H1 (cell line): ENCODE measurements at places on chromosomes 12 and 14.
A peak's percentile ranks its signal among the peaks of the same experiment; 100 is the strongest.

- no peak for DNase-seq
Observed at GRCh38 chr12:2016862-2017545, 12.7 kb upstream of the DCP1B start.

DNA sequence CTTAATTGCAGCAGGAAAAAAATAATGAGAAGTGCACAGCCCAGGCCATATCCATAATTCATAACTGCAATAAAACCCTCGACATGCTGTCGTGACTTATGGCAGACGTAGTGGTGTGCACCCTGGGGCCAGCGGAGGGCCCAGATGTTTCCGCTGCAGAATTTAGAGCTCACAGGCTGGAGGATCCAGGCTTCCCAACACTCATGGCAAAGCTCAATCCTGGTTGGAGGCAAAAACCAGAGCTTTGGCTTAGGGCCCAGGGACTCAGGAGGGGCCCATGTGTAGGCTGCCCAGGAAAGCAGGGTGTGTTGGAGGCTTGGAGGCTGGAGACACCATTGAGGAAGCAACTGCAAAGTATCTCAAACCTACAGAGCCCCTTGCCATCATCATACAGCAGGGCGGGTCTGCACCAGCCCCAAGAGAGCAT, 68.7 kb downstream of the SERPINA3 start:
- no peak for DNase-seq

GRCh38 chr14:50762001-50762930, 68.7 kb downstream of the NIN start:
- DNase-seq, result no peak

DNA sequence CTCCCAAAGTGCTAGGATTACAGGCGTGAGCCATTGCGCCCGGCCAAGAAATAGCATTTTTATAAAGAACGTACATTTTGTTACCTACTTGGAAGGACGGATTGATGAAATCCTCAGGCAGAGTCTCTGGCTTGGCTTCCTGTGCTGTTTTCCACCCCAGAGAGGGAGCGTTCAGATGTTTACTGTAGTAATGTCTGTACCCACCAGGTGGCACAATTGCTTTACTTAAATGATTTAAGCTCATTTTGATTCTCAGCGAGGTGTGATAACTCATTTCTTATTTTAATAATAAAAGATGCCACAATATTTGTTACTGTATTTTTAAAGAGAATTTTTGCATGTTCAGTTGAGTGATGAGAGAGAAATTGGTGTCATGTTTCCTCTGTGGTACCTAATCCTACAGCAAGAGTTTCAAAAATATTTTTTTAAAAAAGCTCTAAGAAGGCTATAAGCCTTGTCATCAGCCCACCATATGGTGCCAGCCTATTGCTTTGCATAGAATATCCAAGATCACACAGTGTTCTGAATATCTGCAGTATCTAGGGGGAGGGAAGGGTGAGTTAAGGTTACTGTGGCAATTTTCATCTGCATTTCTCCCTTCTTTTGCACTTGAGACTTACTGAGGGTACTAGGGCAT, 82.6 kb upstream of the TRAF3 start:
- DNase-seq, result peak; percentile 65

- DNase-seq, result no peak
Observed at GRCh38 chr12:112456029-112456428, 37.3 kb downstream of the PTPN11 start.

GRCh38 chr14:79627058-79627457, 584.2 kb downstream of the DIO2 start:
- no peak for DNase-seq

DNA sequence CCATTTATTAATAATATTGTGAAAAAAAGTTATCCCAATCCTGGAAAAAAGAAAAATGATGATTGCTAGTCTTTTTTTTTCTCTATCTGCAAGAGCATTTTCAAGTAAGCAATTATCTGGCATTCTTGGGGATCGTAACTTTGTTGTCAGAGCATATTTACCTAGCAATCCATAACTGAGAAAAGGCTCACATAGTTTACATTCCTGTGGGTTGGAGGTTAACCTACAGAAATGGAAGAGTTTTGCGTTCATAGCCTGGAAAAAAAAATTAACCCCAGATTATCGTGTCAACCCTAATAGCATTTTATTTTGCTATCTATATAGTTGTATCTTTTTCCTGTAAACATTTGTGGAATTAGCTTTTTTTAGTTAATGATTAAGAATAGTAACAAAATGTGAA, 292.3 kb downstream of the DAD1 start:
- DNase-seq, result no peak

GRCh38 chr14:61512026-61512834, 183.1 kb upstream of the HIF1A start:
- no peak for DNase-seq

- DNase-seq, result no peak
Observed at GRCh38 chr12:43113135-43113534, 438.9 kb downstream of the ADAMTS20 start.

DNA sequence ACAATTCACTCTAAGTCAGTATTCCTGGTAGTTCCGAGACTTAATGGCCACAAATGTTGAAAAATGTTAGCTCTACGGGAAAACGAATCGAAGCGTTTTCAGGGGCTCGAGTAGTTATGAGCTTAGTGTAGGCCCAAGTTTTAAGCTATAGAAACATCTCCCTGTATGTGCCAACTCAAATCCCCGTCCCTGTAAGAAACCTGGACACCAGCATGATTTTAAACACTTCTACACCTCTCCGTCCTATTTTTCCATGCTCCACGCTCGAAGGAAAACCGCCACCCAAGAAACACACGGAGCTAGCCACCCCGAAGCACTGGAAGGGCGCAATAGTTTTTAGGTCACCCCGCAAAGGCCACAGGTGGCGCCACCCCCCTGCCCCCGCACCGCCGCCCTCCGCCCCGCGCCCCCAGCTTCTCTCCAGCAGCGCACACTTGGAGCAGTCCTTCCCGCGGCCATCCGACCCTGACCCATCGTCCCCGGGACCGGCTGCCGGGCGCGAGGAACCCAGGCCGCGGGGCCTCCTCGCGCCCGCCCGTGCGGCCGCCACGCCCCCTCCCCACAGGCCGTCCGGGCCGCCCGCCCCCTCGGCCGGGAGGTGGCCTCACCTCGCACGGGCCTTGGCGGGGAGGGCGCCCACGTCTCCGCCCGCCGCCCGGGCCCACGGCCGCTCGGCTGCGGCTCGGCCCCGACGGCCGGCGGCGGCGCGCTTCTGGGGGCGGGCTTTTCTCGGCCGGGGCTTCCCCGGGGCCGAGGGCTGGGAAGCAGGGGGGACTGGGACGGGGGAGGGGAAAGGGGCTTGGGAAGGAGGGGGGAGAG, 522 bp downstream of the R3HDM2 start:
- peak; percentile 66 for DNase-seq

- DNase-seq, result no peak
Observed at GRCh38 chr12:67617629-67618028, 30.9 kb upstream of the DYRK2 start.

- no peak for DNase-seq
Observed at GRCh38 chr12:119746169-119746568, 78.2 kb downstream of the PRKAB1 start.

GRCh38 chr14:75941030-75941429, 40.8 kb downstream of the TGFB3 start:
- DNase-seq, result no peak

GRCh38 chr12:124222368-124223245, 72.3 kb upstream of the RFLNA start:
- no peak for DNase-seq

GRCh38 chr14:81826081-81826480, 292.4 kb upstream of the SEL1L start:
- DNase-seq, result no peak

DNA sequence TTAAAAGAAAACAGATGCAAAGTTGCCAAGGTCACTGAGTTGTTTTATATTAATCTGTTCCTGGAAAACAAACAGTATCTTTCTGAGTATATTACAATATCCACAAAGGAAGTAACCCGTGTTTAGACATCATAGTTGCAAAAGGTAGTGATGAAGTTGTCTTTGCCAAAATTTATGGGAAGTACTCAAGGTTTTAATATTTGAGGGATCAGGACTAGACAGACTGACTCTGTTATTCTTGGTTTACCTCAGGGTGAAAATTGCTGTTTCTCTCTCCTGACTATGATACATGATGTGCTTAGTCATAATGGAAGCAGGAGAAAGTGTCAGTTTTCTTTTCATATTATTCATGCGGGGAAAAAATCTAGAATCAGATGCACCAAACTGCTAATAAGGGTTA, 28.3 kb downstream of the TMEM233 start:
- DNase-seq, result no peak

GRCh38 chr14:34423445-34423844, 38.6 kb downstream of the SPTSSA start:
- DNase-seq, result no peak

- DNase-seq, result no peak
Observed at GRCh38 chr12:10196210-10196609, 16.5 kb upstream of the GABARAPL1 start.

DNA sequence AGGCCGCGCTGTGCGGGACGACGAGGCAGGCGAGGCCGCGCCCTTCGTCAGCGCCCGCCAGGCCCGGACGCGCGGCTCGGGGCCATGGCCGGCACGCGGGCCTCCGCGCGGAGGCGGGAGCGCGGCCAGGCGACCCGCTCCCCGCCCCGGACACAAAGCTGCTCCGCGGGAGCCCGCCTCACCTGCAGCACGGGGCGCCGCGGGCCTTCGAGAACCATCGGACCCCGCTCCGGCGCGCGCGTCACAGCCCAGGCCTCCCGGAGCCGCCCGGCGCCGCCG, 342 bp downstream of the DICER1 start:
- DNase-seq, result no peak
